Natural killer cell treated with Interleukin-12 subunit alpha and Interleukin-12 subunit beta and Interleukin-15 and Interleukin-18, amount 100 ng/mL, for 72 hours (primary cell): ENCODE measurements at places on chromosomes 7 and 10. TPM values are rescaled to one million over a fixed set of nuclear protein-coding genes. Genes with fewer than 3 reads are reported as not detected.

GRCh38 chr7:127930341-127931328, 100.6 kb downstream of the LRRC4 start:
- peaks cover 15% of the 10 kb centered on the region for H3K36me3 ChIP-seq
- H3K27me3 ChIP-seq = no peaks in the 10 kb centered on the region
- H3K4me3 ChIP-seq = no peak overlapping the region
- H3K4me1 ChIP-seq = peaks cover 16% of the 10 kb centered on the region
- no peak overlapping the region for H3K27ac ChIP-seq

DNA sequence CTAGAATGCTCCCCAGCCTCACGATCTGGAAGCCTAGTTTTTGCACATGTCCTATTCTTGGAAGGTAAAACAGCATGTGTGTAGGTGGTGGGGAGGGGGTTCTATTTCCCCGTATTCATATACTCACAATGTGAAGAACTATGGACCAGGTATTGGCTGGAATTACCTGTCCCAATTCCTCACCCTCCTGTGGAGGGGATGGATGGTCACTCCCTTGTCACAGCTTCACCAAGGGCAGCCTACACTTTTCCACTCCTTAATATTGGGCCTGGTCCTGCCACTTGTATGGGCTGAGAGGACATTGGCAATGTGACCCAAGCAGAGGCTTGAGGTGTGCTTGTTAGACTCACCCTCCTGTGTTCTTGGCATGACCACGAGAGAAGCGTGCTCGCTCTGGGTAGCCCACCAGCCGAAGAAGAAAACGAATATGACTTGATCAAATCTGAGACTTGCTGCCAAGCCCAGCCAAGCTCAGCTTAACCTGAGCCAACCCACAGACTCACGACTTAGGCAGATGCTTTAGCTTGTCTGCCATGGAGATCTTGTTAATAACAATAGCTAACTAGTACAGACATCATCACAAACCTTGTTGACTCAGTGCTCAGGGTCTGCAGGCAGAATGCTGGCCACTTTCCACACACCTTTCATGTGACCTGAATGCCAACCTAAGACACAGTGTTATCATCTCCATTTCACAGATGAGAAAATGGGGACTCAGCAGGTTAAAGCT, 17.2 kb downstream of the ZNF488 start:
- no peak overlapping the region for H3K4me3 ChIP-seq
- H3K27ac ChIP-seq = no peak overlapping the region
- peaks cover 2% of the 10 kb centered on the region for H3K27me3 ChIP-seq
- no peak for DNase-seq

GRCh38 chr7:144812379-144813283, 23.2 kb downstream of the TPK1 start:
- no peak for DNase-seq
- H3K27ac ChIP-seq = peak overlapping the region; percentile 96
- H3K36me3 ChIP-seq = no peaks in the 10 kb centered on the region
- H3K4me1 ChIP-seq = peaks cover 28% of the 10 kb centered on the region
- H3K4me3 ChIP-seq = peak overlapping the region; percentile 82

DNA sequence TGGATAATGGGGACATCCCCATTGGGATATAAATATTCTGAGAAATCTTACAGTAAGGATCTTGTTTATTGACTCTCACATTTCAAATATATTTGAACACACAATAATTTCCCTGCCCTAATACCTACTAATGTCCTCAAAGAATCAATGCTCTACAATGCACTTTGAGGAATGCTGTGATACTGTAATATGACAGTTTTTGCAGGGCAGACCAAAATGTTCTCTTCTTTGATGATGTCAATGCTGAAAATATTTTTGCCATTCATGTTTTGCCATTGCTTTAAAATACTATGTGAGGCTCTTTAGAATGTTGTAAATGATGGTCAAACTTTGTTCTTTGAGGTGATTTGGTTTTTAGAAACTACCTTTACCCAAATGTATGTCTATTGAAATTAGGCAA, 594.1 kb downstream of the INHBA start:
- H3K36me3 ChIP-seq = no peaks in the 10 kb centered on the region
- no peak overlapping the region for H3K4me3 ChIP-seq
- no peaks in the 10 kb centered on the region for H3K27me3 ChIP-seq

- peaks cover 67% of the 10 kb centered on the region for H3K4me1 ChIP-seq
- peak; percentile 10 for DNase-seq
- H3K36me3 ChIP-seq = no peaks in the 10 kb centered on the region
- no peaks in the 10 kb centered on the region for H3K27me3 ChIP-seq
- no peak overlapping the region for H3K4me3 ChIP-seq
These were observed 70.0 kb downstream of the VOPP1 start for GRCh38 chr7:55502124-55502857.

- H3K4me1 ChIP-seq = no peaks in the 10 kb centered on the region
- DNase-seq = no peak
- peaks cover 3% of the 10 kb centered on the region for H3K27me3 ChIP-seq
- no peaks in the 10 kb centered on the region for H3K36me3 ChIP-seq
- H3K4me3 ChIP-seq = no peak overlapping the region
These were observed 62.4 kb upstream of the PCBD1 start for GRCh38 chr10:70950801-70951200.

GRCh38 chr10:74419958-74420375, 268.9 kb downstream of the ADK start:
- H3K36me3 ChIP-seq = no peaks in the 10 kb centered on the region
- no peak for DNase-seq
- no peak overlapping the region for H3K27ac ChIP-seq
- H3K27me3 ChIP-seq = no peaks in the 10 kb centered on the region
- H3K4me3 ChIP-seq = no peak overlapping the region

DNA sequence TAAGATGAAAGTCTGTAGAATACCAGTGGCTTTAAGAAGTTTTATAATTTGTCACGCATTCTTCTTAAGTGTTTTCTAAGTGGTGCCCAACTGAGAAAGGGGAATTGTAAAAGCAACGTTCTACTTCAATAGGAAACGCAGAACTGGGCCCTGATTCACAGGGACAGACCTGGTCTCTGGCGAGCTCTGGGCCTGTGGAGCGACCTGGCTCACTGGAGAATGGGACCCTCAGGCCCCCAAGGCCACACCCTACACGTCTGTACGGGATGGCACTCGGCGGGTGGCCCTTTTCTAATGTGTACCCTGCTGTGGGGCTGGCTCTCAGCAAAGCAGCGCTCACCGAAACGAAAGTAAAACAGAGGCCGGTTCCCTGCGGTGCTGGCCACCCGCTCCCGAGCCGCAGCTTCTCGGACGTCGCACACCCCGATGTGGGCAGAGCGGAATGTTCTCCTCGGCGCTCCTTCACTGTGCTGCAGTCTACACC, 205.0 kb downstream of the DIP2C start:
- no peak for DNase-seq
- H3K4me3 ChIP-seq = peak overlapping the region; percentile 81
- H3K27me3 ChIP-seq = peaks cover 3% of the 10 kb centered on the region
- peak overlapping the region; percentile 61 for H3K27ac ChIP-seq
- peaks cover 8% of the 10 kb centered on the region for H3K4me1 ChIP-seq

DNA sequence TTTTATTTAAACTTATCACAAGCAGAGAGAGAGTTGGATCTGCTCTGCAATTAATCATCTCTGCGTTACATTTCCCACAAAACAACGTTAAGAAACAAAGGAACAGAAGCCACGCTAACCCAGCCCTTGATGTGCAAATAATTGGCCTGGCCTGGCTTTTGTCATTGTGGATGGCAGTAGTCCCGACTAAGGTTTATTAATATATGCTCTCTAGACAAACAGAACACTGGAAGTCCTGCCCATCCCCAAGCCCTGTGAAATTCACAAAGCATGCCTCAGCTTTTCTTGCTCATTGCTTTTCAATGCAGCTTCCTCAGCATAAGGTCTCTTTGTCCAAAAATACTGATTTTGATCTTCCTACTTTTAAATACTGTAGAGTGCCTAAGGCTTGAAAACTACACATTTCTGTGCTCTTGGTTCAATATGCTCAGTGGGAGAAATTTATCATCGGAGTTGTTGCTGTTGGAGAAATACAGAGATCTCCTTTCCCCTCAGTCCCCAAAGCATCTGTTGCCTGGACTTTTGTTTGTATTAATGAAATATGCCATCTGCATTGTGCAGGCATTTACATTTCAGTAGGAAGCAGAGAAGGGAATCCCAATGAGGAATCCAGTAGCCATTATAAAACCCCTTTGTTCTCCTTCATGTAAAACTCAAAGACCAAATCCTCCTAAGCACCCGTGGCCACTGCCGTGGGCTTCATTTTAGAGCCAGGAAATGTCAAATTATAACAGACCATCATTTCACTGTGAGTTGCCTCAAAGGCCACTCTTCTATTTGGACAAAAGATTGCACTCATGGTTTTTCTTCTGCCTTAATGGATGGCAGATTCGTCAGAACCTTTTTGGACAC, 61.1 kb downstream of the SORCS1 start:
- peaks cover 8% of the 10 kb centered on the region for H3K27me3 ChIP-seq
- no peak overlapping the region for H3K4me3 ChIP-seq
- H3K4me1 ChIP-seq = no peaks in the 10 kb centered on the region
- H3K36me3 ChIP-seq = peaks cover 3% of the 10 kb centered on the region
- H3K27ac ChIP-seq = no peak overlapping the region

DNA sequence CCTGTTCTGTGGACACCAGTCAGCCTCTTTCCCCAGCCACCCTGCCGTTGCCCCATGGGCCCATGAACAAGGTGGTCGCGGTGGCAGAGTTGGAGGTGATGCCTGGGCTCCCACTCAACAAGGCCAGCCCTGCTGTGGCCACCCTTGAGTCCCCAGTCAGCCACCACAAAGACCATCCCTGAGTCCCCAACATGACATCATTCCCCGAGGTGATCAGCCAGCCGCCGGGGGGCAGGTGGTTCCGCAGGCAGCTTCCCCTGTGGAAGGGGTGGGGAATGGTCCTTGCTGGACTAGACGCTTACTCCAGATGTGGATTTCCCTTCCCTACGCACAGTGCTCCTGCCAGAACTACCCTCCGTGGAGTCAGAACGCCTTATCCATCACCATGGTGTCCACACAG, 271.7 kb downstream of the PTPRN2 start:
- no peak overlapping the region for H3K4me3 ChIP-seq
- no peaks in the 10 kb centered on the region for H3K27me3 ChIP-seq
- H3K36me3 ChIP-seq = peaks cover 7% of the 10 kb centered on the region
- H3K4me1 ChIP-seq = no peaks in the 10 kb centered on the region

- DNase-seq = no peak
- H3K27ac ChIP-seq = no peak overlapping the region
- no peaks in the 10 kb centered on the region for H3K4me1 ChIP-seq
- H3K4me3 ChIP-seq = no peak overlapping the region
- no peaks in the 10 kb centered on the region for H3K27me3 ChIP-seq
- no peaks in the 10 kb centered on the region for H3K36me3 ChIP-seq
These were observed 37.2 kb upstream of the ABCB5 start for GRCh38 chr7:20578257-20578771.

DNA sequence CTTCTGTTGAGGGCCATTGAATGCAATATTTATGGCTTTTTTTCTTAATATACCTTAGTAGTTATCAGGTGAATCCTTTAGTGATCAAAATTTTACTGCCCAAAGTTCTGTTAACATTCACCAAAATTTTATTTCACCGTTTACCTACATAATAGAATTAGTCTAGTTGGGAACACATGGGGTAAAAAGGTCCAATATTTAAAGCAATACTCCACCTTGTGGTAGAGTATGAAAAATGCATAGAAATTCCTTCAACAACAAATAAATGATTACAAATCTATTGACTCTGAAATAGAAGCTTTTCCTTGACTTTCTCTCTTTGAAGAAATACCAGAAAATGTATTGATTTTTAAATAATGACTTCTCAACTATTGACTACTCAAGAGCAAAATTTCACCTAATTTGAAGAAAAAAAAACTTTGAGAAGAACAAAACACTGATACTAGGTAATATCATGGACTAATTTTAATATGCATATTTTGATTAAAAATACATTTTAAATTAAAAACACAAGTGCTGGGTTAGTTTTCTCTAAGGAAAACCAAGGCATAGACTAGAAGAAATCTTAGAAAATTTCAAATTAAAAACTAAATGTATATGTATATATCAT, 43.3 kb downstream of the POLR1F start:
- H3K4me1 ChIP-seq = no peaks in the 10 kb centered on the region
- no peak for DNase-seq
- no peak overlapping the region for H3K27ac ChIP-seq
- peaks cover 13% of the 10 kb centered on the region for H3K27me3 ChIP-seq
- no peak overlapping the region for H3K4me3 ChIP-seq
- no peaks in the 10 kb centered on the region for H3K36me3 ChIP-seq

- H3K4me3 ChIP-seq = no peak overlapping the region
- no peak overlapping the region for H3K27ac ChIP-seq
- H3K36me3 ChIP-seq = no peaks in the 10 kb centered on the region
- H3K27me3 ChIP-seq = peaks cover 37% of the 10 kb centered on the region
- no peaks in the 10 kb centered on the region for H3K4me1 ChIP-seq
These were observed 20.5 kb downstream of the TRIL start for GRCh38 chr7:28937619-28938018.

DNA sequence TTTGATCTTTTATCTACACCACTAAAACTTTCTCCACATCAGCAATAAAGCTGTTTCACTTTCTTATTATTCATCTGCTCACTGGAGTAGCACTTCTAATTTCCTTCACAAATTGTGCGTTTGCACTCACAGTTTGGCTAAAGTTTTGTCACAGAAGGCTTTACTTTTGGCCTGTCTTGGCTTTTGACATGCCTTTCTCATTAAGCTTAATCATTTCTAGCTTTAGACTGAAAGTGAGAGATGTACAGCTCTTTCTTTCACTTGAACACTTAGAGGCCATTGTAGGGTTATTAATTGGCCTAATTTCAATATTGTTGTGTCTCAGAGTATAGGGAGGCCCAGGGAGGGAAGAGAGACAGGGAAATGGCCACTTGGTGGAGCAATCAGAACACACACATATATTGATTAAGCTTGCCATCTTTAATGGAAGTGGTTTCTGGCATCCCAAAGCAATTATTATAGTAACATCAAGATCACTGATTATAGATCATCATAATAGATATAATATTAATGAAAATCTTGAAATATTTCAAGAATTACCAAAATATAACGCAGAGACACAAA, 512.5 kb downstream of the ETV1 start:
- H3K36me3 ChIP-seq = no peaks in the 10 kb centered on the region
- H3K4me1 ChIP-seq = no peaks in the 10 kb centered on the region
- H3K27me3 ChIP-seq = no peaks in the 10 kb centered on the region
- H3K27ac ChIP-seq = no peak overlapping the region

Gene ZNF282
- 37.4 TPM for total RNA-seq

Gene FZD1
- 0.29 TPM for total RNA-seq

Gene MYO3A
- not detected for total RNA-seq

Gene PPRC1
- total RNA-seq = 56.3 TPM

Gene NPC1L1
- total RNA-seq = not detected

Gene SNX10
- 47.2 TPM for total RNA-seq

Gene EPHB6
- total RNA-seq = 1.8 TPM
